ENCODE measurements at places on chromosomes 1 and 21. TPM values are rescaled to one million over a fixed set of nuclear protein-coding genes. Genes with fewer than 3 reads are reported as not detected.

ABCA4 gene
- 0.49 TPM for total RNA-seq

NHLH2 gene
- total RNA-seq: not detected

KCNJ10 gene
- total RNA-seq: not detected

FCRL1 gene
- not detected for total RNA-seq

CD53 gene
- total RNA-seq: 10.6 TPM

RUNX1 gene
- total RNA-seq: 9.0 TPM

KLHDC8A gene
- total RNA-seq: 7.5 TPM

GRCh38 chr1:21594935-21595897 is 73.9 kb downstream of the RAP1GAP start:
- no peaks in the 10 kb centered on the region for H3K4me1 ChIP-seq
- DNase-seq: no peak
- no peak overlapping the region for H3K27ac ChIP-seq
- no peak overlapping the region for H3K4me3 ChIP-seq

- no peaks in the 10 kb centered on the region for H3K4me1 ChIP-seq
- no peak overlapping the region for H3K4me3 ChIP-seq
- H3K36me3 ChIP-seq: no peaks in the 10 kb centered on the region
- H3K27me3 ChIP-seq: no peaks in the 10 kb centered on the region
Observed at GRCh38 chr1:38088791-38089190, 42.2 kb upstream of the POU3F1 start.

DNA sequence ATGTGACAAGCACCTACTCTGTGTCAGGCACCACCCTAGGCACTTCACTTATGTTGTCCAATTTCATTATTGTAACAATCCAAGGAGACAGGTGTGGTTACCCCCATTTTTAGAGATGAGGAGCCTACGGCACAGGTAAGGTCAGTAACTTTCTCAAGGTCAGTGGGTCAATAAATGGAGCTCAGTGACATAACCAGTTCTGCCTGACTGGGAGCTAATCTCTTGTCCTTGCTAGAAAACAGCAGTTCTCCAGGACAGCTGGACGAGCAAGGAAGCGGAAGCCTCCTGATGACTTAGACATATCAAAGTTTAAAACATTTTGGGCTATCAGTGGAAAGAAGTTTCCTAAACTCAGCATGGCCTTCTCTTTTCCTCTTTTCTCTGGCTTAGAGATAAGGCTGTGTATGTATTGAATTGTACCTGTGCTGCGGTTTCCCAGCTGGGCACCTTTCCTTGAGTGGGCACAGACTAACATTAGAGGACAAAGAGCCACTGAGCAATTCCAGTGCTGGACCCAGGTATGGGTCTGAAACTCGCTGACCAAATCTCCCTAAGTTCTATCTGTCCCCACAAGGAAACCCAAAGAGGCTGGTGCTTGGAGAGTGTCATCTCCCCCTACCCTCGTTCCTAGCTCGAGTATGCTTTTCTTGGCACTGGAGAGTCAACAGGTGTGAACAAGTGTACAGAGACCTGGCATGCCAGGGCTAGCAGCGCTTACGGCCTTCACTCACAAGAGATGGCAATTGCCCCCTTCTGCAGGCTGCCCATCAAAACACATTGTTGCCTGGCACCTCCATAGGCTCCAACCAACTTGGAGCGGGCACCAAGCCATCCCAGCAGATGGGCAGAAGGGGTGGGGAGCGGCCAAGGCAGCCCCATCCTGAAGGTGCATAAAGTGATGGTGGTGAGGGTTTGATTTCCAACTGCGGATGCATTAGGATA is 456.1 kb upstream of the PROX1 start:
- H3K4me3 ChIP-seq: no peak overlapping the region
- DNase-seq: no peak
- H3K36me3 ChIP-seq: no peaks in the 10 kb centered on the region
- no peaks in the 10 kb centered on the region for H3K4me1 ChIP-seq

- no peaks in the 10 kb centered on the region for H3K36me3 ChIP-seq
- peak; percentile 82 for DNase-seq
- H3K27me3 ChIP-seq: no peaks in the 10 kb centered on the region
Observed at GRCh38 chr1:206106328-206107167, 10.6 kb downstream of the AVPR1B start.

DNA sequence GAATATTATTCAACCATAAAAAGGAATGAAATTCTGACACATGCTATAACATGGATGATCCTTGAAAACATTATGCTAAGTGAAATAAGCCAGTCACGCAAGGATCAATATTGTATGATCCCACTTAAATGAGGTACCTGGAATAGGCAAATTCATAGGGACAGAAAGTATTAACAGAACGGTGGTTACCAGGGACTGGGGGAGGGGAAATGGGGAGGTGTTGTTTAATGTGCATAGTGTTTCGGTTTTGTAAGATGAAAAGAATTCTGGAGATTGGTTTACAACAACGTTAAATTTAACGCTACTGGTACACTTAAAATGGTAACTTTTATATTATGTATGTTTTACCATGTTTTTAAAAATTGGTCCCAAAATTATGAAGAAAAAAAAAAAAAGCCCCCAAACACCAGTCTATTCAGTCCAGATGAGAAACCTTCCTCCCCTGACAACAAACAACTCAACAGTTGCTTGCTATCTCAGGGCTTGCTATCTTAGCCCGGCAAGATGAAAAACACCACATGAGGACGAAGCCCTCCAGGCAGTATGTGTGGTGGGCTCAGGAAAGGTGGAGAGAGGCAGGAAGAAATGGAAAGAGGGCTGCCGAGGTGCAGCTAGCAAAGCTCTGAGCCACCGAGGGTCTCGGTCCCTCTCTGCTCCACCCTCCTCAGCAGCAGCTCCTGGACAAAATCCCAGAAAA is 8.5 kb downstream of the NUAK2 start:
- peak overlapping the region; percentile 4 for H3K27ac ChIP-seq
- H3K4me1 ChIP-seq: no peaks in the 10 kb centered on the region
- no peaks in the 10 kb centered on the region for H3K27me3 ChIP-seq
- DNase-seq: no peak

- H3K4me1 ChIP-seq: no peaks in the 10 kb centered on the region
- no peaks in the 10 kb centered on the region for H3K27me3 ChIP-seq
- no peak for DNase-seq
- no peaks in the 10 kb centered on the region for H3K36me3 ChIP-seq
Observed at GRCh38 chr21:38802050-38803026, 3.4 kb upstream of the ETS2 start.

DNA sequence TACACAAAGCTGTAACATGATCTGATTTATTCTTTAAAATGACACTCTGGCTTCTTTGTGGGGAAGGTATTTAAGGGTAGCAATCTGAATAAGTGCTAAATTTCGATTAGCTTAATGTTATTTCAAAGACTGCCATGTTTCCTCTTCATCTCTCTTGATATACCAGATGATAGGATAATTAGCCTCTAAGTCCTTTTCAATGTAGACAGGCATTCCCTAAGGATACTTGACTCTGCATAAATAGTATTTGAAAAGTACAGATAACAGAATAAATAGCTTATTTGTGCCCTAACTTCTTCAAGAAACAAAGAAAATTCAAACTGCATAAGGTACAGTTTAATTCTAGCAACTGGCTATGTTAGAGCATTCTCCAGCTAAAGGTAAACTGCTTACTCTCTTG is 46.2 kb downstream of the ARHGAP29 start:
- no peaks in the 10 kb centered on the region for H3K27me3 ChIP-seq
- H3K4me1 ChIP-seq: no peaks in the 10 kb centered on the region
- DNase-seq: no peak
- no peaks in the 10 kb centered on the region for H3K36me3 ChIP-seq
- H3K4me3 ChIP-seq: no peak overlapping the region

GRCh38 chr1:44212355-44213221 is 683 bp upstream of the DMAP1 start:
- H3K4me3 ChIP-seq: peak overlapping the region; percentile 96
- no peak for DNase-seq
- no peaks in the 10 kb centered on the region for H3K4me1 ChIP-seq
- H3K27ac ChIP-seq: peak overlapping the region; percentile 82
- H3K36me3 ChIP-seq: no peaks in the 10 kb centered on the region

DNA sequence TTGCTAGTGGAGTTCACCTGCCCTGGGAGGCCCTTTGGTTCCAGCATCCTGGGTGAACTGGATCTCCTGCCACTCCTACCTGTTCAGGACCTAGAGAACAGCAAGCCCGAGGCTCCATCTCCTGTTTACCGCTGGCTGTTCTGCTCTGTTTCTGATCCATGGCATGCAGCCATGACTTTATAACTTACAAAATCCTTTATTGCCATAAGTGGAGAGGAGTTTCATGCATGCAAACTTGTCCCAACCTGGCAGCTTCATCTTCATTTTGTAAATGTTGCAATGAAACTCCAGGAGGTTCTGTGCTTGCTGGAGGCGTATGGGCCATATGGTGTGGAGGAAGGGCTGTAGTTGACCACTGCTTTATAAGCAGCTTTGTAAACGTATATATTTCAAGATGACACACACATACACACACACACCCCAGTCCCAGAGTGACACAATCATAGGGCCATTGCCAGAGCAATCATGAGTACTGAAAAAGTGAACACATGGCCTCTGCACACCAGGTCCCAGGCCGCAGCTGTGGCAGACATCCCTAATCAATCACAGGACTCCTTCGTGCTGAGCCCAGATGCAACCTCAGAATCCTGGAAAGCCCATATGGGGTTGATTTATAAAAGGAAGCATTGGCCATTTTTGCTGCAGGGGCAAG is 69.0 kb downstream of the UBIAD1 start:
- no peaks in the 10 kb centered on the region for H3K36me3 ChIP-seq
- peaks cover 7% of the 10 kb centered on the region for H3K27me3 ChIP-seq
- no peaks in the 10 kb centered on the region for H3K4me1 ChIP-seq
- no peak overlapping the region for H3K4me3 ChIP-seq
- DNase-seq: no peak
- H3K27ac ChIP-seq: no peak overlapping the region

DNA sequence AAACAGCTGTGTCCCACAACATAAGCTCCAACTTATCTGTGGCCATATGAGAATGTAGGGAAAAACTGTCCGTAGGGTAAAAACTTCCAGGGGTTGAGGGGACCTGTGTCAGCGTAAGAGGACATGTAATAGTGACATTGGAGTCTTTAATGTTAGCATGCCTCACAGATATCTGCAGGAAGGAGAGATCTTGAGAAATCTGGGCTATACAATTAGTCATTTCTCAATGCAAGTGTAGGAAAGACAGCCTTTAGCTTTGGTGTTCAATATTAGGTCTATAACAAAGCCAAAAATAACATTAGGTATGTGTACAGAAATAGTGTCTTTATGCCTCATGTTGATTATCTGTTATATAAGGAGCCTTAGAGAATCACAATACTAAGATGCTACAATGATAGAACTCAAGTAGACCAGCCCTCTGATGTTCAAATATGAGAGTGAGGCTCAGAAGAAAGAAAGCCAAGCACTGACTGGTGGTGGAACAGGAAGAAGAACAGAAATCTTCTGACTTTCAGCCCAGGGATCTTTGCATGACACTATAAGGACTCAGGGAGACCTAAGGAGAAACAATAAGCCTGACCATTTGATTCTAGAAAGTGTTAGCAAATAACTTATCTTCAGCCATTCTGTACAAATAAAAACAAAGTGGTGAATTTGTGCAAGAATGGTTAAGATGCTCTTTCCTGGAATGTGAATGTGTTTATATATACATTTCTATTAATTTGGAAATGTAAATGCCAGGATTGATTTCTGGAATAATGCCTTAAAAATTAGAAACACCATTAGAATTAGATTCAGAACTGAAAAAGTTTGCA is 152.6 kb downstream of the ZC3H11B start:
- H3K4me3 ChIP-seq: no peak overlapping the region
- H3K27me3 ChIP-seq: no peaks in the 10 kb centered on the region
- no peak overlapping the region for H3K27ac ChIP-seq
- DNase-seq: no peak

DNA sequence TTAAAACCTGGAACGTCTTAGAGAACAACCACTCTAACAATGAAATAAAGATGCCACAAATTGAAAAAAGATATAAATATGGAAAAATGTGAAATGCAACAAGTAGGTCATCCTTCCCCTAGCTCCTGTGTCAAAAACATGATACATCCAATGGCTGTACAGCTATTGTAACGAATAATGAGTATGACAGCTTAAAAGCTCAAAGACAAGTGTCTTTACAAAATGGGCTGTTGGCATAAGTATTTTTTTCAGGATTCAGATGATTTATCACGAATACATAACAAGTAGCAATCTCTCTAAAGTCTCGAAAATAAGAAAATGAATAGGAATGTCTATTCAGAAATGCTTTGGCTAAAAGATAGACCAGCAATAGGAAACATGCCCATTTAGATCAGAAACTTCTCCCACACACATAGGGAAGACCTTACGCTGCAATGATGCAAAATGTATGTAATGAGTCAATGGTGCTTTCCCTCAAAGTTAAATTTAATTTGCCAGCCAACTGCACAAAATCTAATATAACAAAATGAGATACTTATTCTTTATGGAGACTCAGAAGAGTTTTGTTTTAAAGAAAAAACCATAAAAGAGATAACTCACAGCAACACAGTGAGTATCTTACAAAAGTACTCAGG is 8.3 kb downstream of the TGFBR3 start:
- peaks cover 21% of the 10 kb centered on the region for H3K4me1 ChIP-seq
- peak overlapping the region; percentile 68 for H3K27ac ChIP-seq
- H3K4me3 ChIP-seq: no peak overlapping the region
- no peaks in the 10 kb centered on the region for H3K36me3 ChIP-seq
- DNase-seq: no peak

DNA sequence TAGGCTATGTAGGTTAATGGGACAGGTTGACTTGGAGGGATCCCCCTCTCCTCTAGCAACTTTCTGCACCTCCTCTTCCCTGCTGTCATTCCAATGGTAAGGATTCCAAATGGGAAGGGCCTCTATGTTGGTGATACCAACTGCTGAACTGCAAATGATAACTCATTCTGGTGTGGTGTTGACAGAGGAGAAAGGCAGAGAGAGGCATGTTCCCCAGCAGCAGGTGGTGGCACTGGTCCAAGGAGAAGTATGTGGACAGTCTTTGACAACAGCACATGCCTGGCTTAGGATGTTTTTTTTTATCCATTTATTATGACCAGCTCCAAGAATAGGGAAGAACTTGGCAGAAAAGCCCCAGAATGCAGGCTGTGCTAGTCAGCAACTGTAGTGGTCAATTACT is 19.6 kb upstream of the SPAG17 start:
- H3K27me3 ChIP-seq: no peaks in the 10 kb centered on the region
- no peak for DNase-seq
- no peaks in the 10 kb centered on the region for H3K36me3 ChIP-seq
- no peak overlapping the region for H3K27ac ChIP-seq
- H3K4me3 ChIP-seq: no peak overlapping the region

- H3K27ac ChIP-seq: peak overlapping the region; percentile 75
- H3K36me3 ChIP-seq: no peaks in the 10 kb centered on the region
- H3K4me3 ChIP-seq: no peak overlapping the region
- peak; percentile 63 for DNase-seq
Observed at GRCh38 chr1:240337781-240338180, 246.1 kb downstream of the FMN2 start.

- H3K27me3 ChIP-seq: no peaks in the 10 kb centered on the region
- H3K27ac ChIP-seq: no peak overlapping the region
- DNase-seq: no peak
- H3K36me3 ChIP-seq: no peaks in the 10 kb centered on the region
Observed at GRCh38 chr1:69070660-69071373, 496.9 kb upstream of the LRRC7 start.

All from uterus (tissue), 4 donors.